Endodermal cell (in vitro differentiated cells): ENCODE measurements at places on chromosomes 1 and 21.

GRCh38 chr1:23902321-23903278 lies 10.6 kb downstream of the CNR2 start:
- DNase-seq, result peak; percentile 64

DNA sequence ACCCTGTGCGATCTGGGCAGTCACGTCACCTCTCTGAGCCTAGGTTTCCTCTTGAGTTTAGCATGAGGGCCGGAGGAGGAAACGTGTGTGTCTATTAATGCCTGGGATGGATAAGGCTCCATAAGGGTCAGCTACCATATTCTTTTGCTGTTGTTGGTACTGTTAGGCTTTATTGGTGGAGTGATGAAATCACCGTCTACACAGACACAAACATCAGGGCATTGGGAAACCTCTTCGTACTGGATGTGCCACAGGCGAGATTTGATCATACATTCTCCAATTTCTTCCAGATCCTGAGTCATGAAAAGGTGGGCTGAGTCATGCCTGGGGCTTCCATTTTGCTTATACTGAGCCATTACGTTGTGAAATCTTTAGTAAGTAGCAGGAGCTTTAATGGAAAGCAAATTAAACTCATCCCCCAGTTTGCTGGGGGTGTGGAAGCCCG lies 24.9 kb upstream of the GRHL3 start:
- DNase-seq, result peak; percentile 42

DNA sequence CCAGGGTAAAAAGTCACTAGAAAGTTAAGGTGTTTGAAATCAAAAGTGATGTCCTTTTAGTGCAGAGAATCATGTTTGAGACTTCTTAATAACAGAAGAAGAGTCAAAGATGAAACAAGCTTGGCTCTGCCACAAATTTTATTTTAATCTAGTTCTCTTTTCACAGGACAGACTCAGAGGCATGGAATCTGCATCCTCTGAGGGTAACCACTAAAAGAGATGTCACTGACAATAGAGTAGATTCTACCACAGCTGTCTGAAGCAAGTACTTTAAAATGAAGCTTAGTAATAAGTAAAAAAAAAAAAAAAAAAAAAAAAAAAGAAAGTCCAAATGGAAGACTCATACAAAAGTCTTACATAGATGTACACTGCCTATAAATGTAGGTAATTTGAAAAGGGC lies 519.7 kb upstream of the PRMT6 start:
- DNase-seq, result no peak

DNA sequence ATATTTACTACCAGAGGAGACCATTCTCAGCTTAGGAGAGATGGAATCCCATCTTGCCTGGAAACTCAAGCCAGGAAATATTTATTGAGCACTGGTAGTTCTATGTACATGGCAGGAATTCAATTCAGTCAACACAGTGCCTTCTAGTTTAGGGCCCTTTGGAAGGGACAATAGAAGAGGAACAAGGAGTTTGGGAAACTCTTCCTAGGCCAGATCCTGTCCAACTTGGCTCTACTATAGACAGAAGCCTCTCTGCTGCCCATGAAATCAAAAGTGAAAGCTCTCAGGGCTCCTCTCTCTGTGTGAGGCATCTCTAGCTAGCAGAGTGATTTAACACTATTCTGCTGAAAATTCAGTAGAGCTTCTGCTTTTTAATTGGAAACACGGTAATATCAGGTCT lies 244.6 kb upstream of the MAP1LC3C start:
- no peak for DNase-seq

- DNase-seq, result no peak
Measured at GRCh38 chr1:46204406-46204742, 1.2 kb downstream of the LURAP1 start.

DNA sequence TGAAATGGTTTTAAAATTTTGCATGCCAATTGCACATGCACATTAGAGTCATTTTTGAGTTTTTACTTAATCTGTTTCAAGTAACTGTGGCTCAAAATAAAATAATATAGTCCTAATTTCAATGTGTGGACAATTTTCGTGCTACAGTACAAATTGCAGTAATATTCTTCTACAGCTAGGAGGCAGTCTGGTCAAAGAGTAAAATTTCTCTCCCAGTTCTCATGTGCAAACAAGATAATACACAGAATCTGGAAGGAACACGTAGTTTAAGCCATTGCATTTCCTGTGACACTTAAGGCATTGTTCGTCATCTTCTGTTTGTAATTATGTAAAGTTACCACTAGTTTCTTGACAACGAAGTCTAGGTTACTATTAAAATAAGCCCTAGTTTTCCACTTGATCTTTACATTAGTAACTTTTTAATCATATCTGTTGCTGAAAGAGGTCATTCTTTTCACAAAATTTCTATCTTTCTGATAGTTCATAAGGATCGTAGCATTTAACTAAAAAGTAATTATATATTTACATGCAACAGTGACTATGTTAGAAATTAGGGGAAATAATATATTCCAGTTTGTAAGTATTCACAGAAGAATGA lies 28.9 kb downstream of the ODR4 start:
- no peak for DNase-seq

GRCh38 chr1:119984771-119985170 lies 84.7 kb downstream of the NOTCH2 start:
- no peak for DNase-seq

GRCh38 chr1:180116964-180117763 lies 37.5 kb upstream of the QSOX1 start:
- DNase-seq, result no peak

DNA sequence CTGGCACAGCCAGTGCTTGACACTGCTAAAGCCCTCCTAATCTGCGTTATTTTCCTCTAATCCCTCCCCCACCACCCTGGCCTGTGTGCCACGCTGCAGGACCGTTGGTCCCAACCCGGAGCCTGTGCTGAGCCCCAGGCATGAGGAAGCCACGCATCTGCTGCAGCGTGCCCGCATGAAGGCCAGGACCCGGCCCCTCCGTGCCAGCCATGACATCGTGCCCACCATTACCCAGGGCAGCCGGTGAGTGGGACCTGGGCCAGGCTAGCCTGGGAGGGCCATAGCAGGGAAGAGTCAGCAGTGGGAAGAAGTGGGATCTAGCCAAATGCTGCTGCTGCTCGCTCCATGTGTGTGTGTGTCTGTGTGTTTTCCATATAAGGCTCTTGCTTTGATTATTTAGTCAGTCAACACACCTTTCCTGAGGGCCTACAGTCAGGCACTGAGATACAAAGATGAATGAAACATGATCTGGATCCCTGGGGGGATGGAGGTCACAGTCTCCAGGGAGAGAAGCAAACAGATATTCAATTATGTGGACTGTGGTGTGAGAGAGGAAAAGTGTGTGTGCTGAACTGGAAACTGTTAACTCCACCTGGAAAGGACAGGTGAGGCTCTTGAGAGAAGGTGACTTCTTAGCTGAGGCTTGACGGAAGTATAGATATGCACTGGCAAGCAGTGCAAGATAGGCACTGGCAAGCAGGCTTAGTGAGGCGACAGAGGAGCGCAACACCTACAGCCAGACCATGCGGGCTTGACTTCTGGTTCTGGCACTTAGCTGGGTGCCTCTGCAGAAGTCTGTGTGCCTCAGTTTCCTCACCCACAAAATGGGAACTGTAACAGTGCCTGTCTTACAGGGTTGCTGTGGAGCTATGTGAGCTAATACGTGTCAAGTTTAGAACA lies 15.9 kb downstream of the KIAA1614 start:
- DNase-seq, result no peak

- no peak for DNase-seq
Measured at GRCh38 chr1:51283979-51284378, 46.4 kb downstream of the TTC39A start.

DNA sequence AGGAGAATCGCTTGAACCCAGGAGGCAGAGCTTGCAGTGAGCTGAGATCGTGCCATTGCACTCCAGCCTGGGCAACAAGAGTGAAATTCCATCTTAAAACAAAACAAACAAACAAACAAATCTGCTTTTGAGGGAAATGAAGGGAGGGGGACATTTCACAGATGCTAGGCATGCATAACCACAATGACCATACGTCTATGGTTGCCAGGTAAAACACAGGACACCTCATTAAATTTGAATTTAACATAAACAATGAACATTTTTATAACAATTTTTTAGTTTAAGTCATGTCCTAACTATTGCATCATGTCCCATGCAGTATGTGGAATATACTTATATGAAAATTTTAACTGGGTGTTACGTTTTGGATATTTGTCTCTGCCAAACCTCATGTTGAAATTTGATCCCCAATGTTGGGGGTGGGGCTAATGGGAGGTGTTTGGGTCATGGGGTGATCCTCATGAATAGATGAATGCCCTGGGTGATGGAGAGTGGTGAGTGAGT lies 31.0 kb upstream of the ZBTB18 start:
- no peak for DNase-seq

- no peak for DNase-seq
Measured at GRCh38 chr1:157653494-157653873, 47.1 kb downstream of the FCRL3 start.

DNA sequence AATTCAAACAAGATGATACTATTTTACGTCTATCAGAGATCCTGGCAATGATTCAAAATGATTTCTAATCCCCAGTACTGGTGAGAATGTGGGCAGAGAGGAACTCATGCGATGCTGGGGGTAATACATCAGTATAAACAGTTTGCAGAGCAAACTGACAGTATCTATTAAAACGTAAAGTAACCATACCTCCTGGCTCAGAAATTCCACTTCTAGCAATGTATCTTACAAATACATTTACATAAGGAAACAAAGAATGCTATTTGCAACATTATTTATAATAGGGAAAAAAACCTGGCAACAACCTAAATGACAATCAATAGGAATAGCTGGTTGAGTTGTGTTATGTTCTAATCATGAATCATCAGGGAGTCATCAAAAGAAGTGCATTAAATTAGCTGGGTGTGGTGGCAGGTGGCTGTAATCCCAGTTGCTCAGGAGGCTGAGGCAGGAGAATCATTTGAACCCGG lies 15.9 kb downstream of the RCAN1 start:
- DNase-seq, result no peak

DNA sequence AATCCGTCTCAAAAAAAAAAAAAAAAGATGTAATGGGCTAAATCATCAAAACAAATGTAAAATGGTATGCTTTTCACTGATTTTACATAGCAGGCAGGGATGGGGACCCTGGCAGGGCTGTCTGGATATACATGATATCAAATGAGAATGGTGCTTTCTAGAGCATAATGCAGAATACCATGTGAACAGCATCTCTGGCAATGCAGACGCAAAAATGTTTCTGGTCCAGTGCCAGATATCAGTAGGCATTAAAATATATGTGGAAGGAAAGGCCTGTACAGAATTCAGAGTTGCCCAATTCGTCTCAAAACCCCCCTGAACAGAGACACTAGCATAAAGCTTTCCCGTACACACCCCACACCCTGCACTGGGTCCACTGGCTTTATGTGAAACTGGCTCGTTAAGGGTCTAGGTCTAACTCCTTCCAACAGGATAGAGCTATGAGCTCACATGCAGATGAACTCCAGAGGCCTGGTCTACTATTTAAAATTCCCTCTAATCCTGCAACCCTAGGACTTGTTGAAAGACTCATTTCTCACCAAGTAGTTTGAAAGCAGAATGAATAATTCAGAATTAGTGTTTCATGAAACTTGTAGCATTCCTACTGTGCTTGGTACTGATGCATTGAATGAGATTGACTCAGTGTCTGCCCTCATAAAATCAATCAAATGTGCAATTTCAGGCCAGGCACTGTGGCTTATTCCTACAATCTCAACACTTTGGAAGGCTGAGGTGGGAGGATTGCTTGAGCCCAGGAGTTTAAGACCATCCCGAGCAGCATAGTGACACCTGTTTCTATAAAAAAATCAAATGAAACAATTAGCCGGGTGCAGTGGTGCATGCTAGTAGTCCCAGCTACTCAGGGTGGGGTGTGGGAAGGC lies 2.6 kb upstream of the MYSM1 start:
- DNase-seq, result no peak

GRCh38 chr1:107748531-107748930 lies 216.4 kb downstream of the VAV3 start:
- no peak for DNase-seq

DNA sequence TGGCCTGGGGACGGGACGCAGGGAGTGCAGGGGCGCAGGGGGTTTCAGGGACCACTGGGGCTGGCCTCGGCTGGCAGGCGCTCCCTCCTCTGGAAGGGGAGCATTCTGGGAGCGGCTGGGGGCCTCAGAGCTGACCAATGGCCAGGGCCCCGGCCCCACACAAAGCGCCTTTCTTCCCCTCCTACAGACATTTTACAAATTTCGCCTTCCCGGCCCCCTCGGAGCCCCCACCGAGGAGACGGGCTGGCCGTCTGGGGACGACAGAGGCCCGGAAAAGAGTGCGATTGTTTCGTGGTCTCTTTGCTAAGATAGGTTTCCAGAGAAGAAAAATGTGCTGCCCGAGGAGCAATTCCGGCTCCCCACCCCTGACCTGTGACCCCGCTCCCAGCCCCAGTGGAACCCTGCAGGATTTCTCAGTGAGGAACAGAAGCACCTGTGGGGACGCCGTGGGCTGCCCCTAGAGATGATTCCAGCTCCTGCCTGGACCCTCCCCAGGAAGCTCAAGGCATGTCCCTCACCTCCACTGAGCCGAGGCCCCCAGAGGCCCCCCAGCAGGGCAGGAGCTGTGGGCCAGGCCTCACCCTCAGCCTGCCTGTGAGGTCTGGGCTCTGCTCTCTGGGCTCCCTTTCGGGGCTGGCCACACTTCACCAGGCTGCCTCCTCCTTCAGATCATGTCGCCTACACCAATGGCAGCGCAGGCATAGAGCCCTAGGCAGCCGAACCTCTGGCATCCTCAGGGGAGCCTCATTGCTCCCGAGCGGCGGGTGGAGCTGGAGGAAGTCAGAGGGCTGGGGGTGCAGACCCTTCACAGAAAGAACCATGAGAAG lies 15.0 kb upstream of the PLEKHG5 start:
- no peak for DNase-seq

DNA sequence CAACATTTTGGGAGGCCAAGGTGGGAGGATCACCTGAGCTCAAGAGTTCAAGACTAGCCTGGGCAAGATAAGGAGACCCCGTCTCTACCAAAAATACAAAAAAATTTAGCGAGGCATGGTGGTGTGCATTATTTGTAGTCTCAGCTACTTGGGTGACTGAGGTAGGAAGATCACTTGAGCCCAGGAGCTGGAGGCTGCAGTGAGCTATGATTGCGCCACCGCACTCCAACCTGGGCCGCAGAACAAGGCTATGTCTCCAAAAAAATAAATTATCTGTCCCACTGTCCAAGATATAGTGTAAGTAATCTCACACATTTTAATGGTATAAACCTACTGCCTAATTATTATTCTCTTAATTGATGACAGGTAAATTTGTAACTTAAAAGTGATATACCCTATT lies 12.8 kb downstream of the ARID4B start:
- no peak for DNase-seq

DNA sequence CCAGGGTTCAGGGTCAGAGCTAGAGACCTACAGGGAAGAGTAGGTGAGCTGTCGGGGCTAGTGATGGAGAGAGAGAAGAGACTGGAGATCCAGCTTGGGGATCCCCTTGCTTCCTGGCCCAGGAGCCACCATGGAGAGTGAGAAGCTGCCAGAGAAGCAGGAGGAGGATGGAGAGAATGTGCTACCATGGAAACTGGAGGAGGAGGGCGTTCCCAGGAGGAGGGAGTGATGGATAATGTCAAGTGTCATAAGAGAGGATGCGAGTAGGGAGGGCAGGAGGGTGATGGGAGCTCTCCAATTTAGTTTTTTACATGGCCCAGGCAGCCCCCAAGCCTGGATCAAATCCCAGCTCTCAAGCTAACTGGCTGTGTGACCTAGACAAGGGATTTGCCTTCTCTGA lies 46.5 kb upstream of the EPB41 start:
- DNase-seq, result no peak
